GOT3 (cell line): ENCODE measurements at places on chromosomes 7 and 10.

DNA sequence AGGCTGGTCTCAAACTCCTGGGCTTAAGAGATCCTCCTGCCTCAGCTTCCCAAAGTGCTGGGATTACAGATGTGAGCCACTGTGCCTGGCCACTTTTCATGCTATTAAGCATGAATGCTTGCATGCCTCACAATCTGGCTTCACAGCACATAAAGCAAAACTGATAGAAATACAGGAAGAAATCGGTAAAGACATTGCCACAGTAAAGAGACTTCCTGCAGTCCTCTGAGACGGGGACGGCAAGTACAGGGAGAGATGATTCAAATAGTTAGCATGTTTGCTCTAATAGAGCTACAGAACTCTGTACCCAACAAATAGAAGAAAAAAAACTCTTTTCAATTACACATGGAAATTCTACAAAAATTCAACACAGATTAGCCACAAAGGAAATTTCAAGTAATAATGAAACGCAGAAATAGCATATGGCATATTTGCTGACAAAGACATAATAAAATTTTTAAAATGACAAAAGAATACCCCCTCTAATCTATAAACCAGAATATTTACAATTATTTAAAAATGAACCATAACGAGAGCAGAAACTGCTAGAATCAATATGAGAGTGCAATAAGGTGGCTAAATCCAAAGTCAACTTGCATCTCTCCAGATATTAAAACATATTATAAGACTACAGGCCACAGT, 32.3 kb downstream of the CARD11 start:
- DNase-seq, result no peak

- no peak for DNase-seq
Measured at GRCh38 chr10:60042262-60042661, 135.9 kb upstream of the CCDC6 start.

DNA sequence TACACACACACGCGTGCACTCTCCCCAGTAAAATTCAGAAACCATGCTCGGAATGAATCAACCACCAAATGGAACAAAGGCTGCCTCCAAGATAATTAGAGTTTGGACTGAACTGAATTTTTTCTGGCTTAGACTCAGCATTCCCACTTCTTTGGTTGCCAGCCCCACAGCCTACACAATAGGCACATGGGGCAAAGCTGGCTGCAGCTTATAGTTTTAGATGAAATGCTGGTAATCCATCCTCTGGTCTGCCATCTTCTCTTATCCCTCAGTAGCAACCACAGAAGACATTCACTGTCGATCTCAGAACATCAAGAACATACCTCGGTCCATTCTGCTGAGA, 44.2 kb downstream of the PDE1C start:
- DNase-seq, result no peak

DNA sequence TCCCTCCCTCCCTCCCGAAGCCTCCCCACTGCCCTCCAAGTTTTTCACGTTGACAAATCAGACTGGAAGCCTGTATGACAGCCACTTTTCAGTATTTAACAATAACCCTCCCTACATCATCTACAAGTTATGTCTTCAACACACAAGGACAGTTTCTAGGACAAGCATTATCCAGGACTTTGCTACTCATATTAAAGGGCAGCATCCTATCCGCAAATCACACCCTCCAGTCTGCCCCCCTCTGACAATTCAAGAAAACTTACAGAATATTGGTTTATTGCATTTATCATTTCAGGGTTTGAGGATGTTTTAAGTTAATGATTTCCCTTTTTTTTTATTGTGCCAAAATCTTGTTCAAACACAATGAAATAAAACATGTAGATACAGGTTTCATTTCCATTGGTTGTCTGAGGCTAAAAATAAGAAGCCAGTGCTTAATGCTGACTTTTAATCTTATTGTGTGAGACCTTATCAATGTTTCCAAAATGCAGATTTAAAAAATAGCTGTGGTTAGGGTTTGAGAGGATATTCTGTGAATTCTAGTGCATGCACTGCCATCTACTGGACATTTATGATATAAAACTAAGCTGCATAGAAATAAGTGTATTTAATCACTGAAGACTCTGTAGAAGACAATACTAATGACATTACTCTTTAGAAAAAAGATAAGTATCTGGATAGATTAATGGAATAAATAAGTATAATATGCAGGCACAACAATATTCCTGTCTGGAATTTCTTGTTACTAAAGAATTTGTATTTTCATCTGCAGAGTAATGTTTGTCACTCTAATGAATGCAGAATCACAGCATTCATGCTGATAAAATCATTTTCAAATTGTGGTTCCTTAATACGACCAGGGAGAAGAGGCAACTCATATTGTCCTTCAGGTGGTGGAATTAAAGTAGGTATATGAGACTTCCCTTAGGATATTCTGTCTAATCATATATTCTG, 64.1 kb downstream of the CAV1 start:
- no peak for DNase-seq

- no peak for DNase-seq
Measured at GRCh38 chr10:11180228-11180627, 162.6 kb downstream of the CELF2 start.

DNA sequence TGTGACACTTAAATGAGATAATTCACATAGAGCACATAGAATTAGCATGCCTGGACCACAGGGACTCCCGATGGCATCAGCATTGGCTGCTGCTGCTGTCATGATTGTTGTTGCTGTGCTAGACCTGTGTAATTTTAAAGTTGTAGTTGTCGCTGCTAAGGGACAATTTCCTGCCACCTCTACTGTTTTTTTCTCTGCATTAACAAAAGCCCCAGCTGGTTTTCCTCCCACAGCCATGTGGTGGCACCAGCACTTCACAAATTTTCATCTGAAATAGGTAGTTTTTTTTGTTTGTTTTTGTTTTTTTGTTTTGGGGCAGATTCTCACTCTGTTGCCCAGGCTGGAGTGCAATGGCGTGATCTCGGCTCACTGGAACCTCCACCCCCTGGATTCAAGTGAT, 25.4 kb upstream of the PRXL2A start:
- DNase-seq, result no peak

- no peak for DNase-seq
Measured at GRCh38 chr10:6811153-6811552, 231.1 kb upstream of the PRKCQ start.

- no peak for DNase-seq
Measured at GRCh38 chr7:70595755-70596597, 536.0 kb upstream of the GALNT17 start.

DNA sequence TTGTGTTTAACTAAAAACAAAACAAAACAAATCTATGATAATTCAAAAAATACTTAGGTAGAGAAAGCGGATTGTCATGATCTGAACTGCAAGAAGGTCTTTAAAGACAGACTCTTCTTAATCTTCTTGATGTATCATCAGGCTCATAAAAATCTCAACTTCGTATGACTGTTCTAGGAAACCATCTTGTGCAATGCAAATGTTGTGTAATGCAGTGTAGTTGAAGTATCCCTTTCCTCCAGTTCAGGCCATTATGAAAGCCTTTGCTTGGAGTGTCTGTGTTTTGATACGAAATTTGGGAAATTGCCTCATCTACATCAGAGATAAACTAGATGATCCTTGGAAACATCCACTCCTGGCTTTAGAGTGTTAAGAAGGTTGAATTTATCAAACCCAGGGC, 30.9 kb downstream of the CDK1 start:
- DNase-seq, result no peak

GRCh38 chr10:34156781-34157425, 658.2 kb downstream of the PARD3 start:
- no peak for DNase-seq

- no peak for DNase-seq
Measured at GRCh38 chr10:102644066-102644645, at the start of gene TRIM8. Gene TRIM8, plus strand, starts transcription at chr10:102644479. Its CDS starts 139 bp downstream, at chr10:102644618.

- DNase-seq, result no peak
Measured at GRCh38 chr10:87706731-87707130, 47.1 kb downstream of the PAPSS2 start.
